ENCODE measurements at places on chromosomes 11 and 22.
A peak's percentile ranks its signal among the peaks of the same experiment; 100 is the strongest.

GRCh38 chr11:30893318-30893717, 307.2 kb upstream of the MPPED2 start:
- no peak for DNase-seq

GRCh38 chr11:20311444-20311843, 52.1 kb upstream of the HTATIP2 start:
- no peak for DNase-seq

DNA sequence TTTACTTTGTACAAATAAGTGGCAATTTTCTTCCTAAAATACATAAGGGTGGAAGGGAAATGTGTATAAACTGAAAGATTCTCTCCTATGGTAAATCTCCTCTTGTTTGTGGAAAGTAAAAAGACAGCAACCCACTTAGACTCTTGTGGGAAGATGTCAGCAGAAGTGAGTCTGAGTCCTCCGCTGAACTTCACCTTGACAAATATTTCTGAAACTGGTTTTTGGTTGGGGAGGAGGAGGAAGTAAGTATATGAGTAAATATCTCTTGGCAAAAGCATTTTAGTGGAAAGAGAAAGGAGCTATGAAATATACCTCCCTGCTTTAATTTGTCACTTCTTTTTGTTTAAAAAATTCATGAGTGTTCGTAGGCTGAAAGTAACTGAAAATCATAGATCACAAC, 196.2 kb downstream of the KIRREL3 start:
- no peak for DNase-seq

GRCh38 chr11:44780940-44781631, 54.3 kb downstream of the TSPAN18 start:
- no peak for DNase-seq

GRCh38 chr11:117972629-117973502, 13.3 kb upstream of the IL10RA start:
- DNase-seq: no peak

DNA sequence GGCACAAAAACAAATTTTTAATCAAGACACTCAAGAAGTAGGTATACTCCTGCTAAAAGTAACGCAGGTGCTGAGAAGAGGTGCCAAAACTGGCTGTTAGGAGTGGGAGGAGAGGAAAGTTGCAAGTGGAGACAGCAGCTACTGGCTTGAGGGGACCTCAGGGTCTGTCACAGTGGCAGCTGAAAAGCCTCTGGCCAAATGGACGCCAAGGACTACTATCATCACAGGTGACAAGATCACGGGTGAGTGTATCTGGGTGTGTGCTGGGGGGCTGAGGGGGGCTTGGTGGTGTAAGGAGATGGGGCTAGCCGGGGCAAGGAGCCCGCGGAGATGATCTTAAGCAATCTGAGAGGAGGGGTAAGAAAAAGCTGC, 687 bp downstream of the ZNF202 start:
- no peak for DNase-seq

DNA sequence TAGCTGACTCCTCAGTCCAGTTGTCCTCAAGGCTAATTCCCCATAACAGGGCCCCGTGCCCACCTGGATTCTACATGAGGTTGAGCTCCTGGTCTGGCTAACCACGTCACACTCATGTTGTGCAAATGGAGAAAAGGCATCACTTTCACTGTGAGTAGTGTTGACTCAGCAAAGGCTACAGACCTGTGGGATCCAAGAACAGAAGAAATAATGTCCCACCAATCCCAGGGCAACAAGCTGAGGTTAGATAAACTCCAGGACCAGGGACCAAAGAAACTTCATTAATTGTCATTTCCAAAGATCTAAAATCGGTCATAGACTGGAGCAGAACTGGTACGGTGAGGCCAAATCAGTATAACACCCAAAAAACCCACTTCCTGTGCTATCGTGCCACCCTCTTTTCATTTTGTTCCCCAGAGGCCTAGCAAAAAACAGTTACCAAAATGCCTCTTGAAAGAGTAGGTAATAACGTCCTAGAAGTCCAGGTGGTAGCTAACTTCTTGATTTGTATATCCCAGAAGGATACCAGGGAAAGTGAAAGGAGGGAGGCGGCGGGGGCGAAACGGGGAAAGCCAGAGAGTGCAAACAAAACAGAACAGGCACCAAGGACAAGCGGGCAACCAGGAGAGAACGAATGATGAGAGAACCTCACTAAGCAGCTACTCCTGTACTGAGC, 1.4 kb downstream of the PCSK7 start:
- DNase-seq: no peak

GRCh38 chr11:4018641-4019040, 76.0 kb upstream of the RRM1 start:
- no peak for DNase-seq

GRCh38 chr11:61349189-61349751, 12.4 kb downstream of the CYB561A3 start:
- DNase-seq: no peak

DNA sequence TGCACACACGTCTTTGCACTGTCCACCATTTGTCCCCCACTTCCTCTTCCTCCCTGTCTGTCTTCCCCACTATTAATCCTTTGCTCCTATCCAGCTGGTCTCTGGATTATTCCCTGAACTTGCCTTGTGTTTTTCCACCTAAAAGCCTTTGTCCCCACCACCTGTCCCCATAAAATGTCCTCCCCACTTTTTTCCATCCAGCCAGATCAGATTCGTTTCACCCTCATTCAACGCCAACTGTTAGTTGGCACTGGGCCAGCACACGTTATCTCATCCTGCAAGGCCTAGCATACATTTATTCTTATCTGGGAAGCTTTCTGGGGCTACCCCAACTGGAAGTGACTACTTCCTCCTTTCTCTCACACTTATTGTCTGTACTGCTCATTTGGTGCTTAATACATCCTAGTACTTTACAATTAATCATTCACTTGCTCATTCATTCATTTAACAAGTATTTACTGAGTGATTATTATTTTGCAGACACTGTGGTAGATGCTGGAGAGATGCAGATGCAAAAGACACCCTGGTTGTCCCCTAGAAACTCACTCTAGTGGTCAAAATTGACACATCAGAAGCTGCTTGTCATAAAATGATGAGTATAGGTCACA, 96.2 kb downstream of the RASSF10 start:
- DNase-seq: no peak

DNA sequence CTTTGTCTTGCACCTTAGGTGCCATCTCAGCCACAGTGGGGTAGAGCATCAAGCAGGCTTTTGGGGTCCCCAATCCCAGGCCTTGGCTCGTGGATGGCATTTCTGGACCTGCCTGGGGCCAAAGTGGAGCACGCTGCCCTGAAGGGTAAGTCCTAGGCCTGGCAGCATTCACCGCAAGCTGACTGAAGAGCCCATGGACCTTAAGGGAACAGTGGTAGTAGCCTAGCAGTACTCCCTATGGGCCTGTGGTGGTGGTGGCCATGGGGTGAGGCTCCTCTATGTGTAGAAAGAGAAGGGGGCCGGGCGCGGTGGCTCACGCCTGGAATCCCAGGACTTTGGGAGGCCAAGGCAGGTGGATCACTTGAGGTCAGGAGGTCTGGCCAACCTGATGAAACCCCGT, 36.9 kb downstream of the PIWIL3 start:
- DNase-seq: no peak

DNA sequence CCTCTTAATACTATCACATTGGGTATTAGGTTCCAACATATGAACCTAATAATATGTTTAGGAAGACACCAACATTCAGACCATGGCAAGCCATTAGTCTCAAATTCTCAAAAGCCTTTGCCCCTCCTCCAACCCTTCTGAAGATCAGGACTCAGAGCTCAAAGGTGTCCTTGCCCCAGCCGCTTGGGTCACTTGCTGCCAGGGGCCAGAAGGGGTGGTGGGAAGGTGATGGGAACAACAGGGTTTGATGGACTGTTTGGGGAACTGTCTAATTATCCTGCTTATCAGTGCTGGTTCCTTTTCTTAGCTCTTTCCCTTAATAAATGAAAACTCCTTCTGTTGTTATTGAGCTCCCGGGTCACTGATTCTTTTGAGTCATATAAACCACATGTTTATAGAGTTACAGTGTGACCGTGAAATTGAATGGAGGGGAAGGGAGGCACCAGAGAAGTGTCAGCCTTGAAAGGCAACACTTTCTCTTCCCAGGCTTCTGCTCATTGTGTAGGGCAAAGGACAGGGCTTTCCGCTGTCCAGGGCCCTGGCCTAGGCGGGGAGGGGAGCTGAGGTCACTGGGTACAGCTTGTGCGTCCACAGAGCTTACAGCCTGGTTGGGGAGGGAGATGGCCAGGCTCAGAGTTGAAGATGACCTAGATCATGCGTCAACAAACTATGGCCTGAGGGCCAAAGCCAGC, 105.1 kb downstream of the FBXO7 start:
- DNase-seq: peak; percentile 13

- DNase-seq: no peak
These were observed 105.5 kb downstream of the CCDC83 start for GRCh38 chr11:85960678-85961077.

DNA sequence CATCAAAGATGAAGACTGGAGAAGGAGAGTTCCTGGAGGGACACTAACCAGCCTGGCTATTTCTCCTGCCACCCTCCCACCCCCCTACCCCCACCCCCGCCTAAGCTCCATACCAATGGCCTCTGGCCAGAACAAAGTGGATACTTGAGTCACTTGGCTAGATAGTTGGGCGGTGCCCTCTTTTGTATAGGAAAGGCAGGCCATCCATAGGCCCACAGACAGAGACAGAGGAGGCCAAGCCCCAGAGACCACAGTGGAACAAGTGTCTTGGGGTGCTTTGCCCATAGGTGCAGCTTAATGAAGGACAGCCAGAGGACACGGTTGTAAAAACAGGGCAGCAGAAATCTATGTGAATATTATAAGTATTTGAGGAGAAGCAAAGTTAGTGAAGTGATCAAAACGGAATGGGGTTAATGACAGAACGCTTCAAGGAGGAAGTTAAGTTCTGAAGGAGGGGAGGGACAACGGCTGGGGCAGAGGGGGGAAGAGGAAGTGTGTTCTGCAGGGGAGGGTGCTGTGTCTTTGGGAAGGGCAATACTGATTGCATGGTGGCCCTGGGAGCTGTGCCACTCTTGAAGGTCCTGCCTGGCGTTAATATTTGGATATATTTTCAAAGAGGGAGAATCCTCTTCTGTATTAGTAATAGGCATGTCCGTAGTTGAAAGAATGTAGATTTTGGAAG, 32.7 kb downstream of the FLI1 start:
- no peak for DNase-seq

DNA sequence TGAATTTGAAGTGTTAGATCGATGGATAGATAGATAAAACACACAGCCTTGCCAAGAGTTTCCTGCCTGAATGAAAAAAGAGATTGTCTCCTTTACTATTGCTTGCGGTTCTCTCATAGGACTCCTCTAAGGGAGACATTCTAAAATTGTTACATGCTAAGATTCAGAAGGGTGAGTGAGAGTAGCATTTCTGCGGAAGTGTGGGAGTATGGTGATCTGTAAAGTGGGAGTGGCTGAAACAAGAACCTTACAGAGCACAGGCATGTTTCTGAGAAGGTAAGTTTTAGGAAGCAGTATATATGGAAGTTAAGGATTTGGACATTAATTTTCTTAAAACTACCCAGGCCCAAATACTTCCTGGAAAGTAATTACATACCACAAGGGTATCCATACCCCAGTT, 139.6 kb downstream of the TRIM44 start:
- no peak for DNase-seq

GRCh38 chr11:67302571-67303131, 679 bp upstream of the SSH3 start:
- DNase-seq: no peak
